Sigmoid colon (tissue), 7 donors: ENCODE measurements at places on chromosomes 6 and 20. TPM values are rescaled to one million over a fixed set of nuclear protein-coding genes. Genes with fewer than 3 reads are reported as not detected.

GRCh38 chr6:80437221-80437620, 330.8 kb downstream of the BCKDHB start:
- H3K27me3 ChIP-seq = no peaks in the 10 kb centered on the region
- no peaks in the 10 kb centered on the region for H3K36me3 ChIP-seq
- no peak for DNase-seq

GRCh38 chr6:699319-699718, 6.4 kb upstream of the EXOC2 start:
- H3K36me3 ChIP-seq = no peaks in the 10 kb centered on the region
- no peaks in the 10 kb centered on the region for H3K27me3 ChIP-seq
- no peaks in the 10 kb centered on the region for H3K4me1 ChIP-seq
- H3K4me3 ChIP-seq = no peak overlapping the region

DNA sequence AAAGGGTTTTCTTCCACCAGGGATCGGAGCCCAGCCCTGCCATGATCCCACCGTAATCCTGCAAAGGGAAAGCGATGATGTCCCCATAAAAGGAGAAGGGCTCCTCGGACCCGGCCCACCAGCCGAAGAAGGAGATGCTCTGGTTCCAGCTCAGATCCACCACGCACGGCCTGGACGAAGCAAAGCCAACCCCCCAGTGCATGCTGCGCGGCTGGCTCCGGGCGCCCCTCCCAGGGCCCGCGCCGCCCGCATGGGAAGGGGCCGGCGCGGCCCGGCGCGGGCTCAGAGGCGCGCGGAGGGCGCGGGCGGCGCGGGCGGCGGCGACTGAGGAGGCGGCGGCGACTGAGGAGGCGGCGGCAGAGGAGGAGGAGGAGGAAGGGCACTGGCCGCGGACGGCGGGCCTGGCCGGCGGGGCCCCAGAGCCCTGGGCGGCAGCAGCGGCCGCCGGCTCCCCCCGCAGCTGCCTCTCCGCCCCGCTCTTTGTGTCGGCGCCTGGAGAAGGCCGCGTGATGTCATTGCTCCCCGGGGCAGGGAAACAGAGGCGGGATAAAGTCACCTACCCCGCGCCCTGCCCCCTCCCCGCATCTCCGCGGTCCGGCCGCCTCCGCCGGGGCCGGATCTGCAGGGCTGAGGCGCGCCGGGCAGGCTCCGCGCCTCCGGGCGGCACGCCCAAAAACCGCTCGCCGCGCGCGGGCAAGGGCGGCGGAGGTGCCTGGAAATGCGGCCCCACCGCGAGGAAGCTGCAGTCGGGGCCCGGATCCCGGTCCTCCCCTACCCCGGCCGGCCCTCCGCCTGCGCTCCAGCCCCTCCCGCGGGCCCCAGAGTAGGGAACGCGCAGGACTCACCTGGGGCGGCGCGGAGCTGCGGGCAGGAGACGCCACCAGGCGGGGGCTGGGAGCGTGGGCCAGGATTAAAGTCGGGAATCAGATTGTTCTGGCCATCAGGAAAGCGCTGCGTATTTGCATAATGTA, at the start of gene FAXC:
Gene FAXC, minus strand, starts transcription at position 504 of the 971 bp plus-strand sequence. Its CDS starts 302 bp downstream, at position 202.
- H3K36me3 ChIP-seq = no peaks in the 10 kb centered on the region
- H3K27me3 ChIP-seq = no peaks in the 10 kb centered on the region
- peaks cover 26% of the 10 kb centered on the region for H3K4me1 ChIP-seq
- H3K27ac ChIP-seq = peak within 1 kb of the TSS; percentile 93
- DNase-seq = peak; percentile 79

DNA sequence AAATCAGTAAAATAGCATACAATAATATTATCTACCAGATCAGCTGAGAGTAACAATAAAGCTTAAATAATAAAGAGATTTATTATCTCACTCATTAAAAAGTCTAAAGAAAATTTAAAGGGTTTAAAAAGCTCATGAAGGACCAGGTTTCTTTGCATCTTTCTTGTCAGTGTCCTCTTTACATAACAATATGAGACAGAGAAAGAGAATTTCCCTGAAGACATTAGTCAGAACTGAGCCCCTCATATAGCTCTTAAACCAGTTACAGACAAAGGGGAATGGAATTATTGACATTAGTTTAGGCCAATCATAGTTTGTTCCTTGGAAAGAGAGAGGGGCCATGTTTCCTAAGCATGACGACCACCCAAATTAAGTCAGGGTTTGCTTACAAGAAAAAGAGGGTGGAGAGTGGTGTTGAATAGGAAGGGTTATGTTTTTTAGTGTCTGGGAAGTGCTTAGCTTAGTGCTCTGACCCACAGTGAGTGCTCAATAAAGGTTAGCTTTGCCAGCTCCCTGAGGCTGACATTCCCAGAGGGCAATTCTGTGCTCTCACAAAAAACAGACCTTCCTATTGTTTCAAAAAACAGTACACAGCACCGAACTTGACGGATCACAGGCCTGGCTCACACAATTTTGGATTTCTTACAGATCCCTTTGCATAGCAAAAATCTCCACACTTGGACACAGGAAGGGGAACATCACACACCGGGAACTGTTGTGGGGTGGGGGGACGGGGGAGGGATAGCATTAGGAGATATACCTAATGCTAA, 3.6 kb upstream of the PLCB1 start:
- H3K27me3 ChIP-seq = no peaks in the 10 kb centered on the region
- H3K4me1 ChIP-seq = no peaks in the 10 kb centered on the region
- H3K36me3 ChIP-seq = no peaks in the 10 kb centered on the region
- no peak overlapping the region for H3K4me3 ChIP-seq
- DNase-seq = no peak

- H3K27me3 ChIP-seq = no peaks in the 10 kb centered on the region
- DNase-seq = no peak
- H3K4me3 ChIP-seq = no peak overlapping the region
- H3K4me1 ChIP-seq = no peaks in the 10 kb centered on the region
These were observed 5.6 kb downstream of the TCEA2 start for GRCh38 chr20:64068386-64069208.

GRCh38 chr6:133774356-133774755, 114.6 kb upstream of the TCF21 start:
- no peaks in the 10 kb centered on the region for H3K4me1 ChIP-seq
- H3K27ac ChIP-seq = no peak overlapping the region
- no peaks in the 10 kb centered on the region for H3K36me3 ChIP-seq
- H3K27me3 ChIP-seq = no peaks in the 10 kb centered on the region
- DNase-seq = no peak
- H3K4me3 ChIP-seq = no peak overlapping the region

C6orf132 gene
- 0.71 TPM for total RNA-seq

DNA sequence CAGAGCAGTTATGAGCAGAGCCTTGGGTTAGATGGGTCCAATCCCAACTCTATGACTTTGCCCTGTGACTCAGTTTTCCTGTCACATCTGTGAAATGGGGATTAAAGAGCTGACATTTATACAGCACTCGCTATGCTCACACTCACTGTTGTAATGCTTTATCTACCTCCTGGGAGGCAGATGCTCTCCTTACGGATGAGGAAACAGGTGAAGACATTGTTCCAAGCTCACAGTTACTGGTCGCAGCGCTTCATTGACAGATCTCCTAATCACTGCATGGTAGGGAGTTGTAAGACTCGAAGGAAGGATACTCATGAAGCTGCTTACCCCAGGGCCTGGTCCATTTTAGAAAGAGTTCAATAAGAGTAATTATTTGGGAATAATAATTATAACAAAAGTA, 2.9 kb upstream of the MYLK2 start:
- no peak overlapping the region for H3K27ac ChIP-seq
- H3K4me3 ChIP-seq = no peak overlapping the region
- no peaks in the 10 kb centered on the region for H3K27me3 ChIP-seq
- no peaks in the 10 kb centered on the region for H3K4me1 ChIP-seq
- H3K36me3 ChIP-seq = no peaks in the 10 kb centered on the region

GRCh38 chr6:84769306-84769705, 4.9 kb upstream of the TBX18 start:
- H3K36me3 ChIP-seq = no peaks in the 10 kb centered on the region
- H3K4me3 ChIP-seq = no peak overlapping the region
- DNase-seq = no peak
- peaks cover 100% of the 10 kb centered on the region for H3K27me3 ChIP-seq
- H3K4me1 ChIP-seq = peaks cover 19% of the 10 kb centered on the region
- no peak overlapping the region for H3K27ac ChIP-seq

GRCh38 chr20:49790077-49790798, 22.4 kb upstream of the SLC9A8 start:
- DNase-seq = no peak
- no peak overlapping the region for H3K4me3 ChIP-seq
- H3K27me3 ChIP-seq = no peaks in the 10 kb centered on the region
- no peaks in the 10 kb centered on the region for H3K4me1 ChIP-seq
- peak overlapping the region; percentile 1 for H3K27ac ChIP-seq
- H3K36me3 ChIP-seq = no peaks in the 10 kb centered on the region

- H3K4me1 ChIP-seq = peaks cover 18% of the 10 kb centered on the region
- no peaks in the 10 kb centered on the region for H3K27me3 ChIP-seq
These were observed 233.8 kb upstream of the SUPT3H start for GRCh38 chr6:45611491-45611890.

HLA-DQA1 gene
- 0.16 TPM for total RNA-seq

GRCh38 chr6:129273161-129273560, 390.2 kb downstream of the LAMA2 start:
- no peak overlapping the region for H3K27ac ChIP-seq
- no peaks in the 10 kb centered on the region for H3K27me3 ChIP-seq
- H3K4me3 ChIP-seq = no peak overlapping the region
- no peaks in the 10 kb centered on the region for H3K4me1 ChIP-seq
- H3K36me3 ChIP-seq = no peaks in the 10 kb centered on the region
- DNase-seq = no peak

DNA sequence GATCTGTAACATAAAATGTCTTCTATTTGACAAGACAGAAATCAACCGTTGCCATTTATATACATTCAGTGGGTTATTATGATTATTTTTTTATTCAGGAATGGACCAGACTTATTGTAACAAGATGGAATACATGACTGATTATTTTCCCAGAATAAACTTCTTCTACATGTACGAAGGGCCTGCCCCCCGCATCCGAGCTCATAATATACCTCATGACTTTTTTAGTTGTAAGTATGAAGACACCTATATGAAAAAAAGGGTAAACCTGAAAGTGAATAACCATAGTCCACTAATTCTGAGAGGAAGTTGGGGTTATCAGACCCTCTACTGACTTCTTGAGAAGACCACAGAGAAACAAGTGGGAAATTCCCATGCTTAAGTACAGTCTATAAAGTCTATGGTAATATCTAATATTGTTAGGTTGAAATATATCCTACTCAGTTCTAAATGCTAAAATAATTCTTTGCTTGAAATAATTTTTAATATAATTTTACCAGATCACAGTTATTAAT, 15.9 kb downstream of the OR2A4 start:
- H3K4me3 ChIP-seq = no peak overlapping the region
- H3K27me3 ChIP-seq = no peaks in the 10 kb centered on the region
- DNase-seq = no peak
- no peaks in the 10 kb centered on the region for H3K4me1 ChIP-seq
- H3K27ac ChIP-seq = no peak overlapping the region

DNA sequence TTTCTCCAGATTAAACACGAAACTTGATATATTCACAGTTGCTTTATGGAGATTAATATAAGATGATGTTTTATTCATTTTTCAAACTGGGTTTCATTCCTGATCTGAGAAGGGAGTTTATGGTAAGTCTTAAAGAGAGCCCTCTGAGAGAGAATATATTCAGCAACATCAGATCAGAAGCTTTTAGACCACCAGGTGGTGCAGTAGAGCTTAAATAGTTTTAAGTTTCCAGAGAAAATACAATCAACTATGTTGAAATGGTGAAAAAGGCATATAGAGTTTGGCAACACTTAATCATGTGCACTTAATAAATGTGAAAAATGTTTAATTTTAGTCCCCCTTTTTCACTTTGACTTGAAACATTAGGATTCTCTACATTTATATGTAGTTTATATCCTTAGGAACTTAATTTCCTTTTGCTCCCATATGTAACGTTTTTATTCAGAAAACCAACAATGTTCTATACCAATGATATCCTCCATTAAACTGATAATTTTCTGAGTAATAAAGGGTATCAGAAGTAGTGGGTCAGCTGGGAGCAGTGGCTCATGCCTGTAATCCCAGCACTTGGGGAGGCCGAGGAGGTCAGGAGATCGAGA, 86.4 kb upstream of the CLDN20 start:
- DNase-seq = no peak
- no peaks in the 10 kb centered on the region for H3K36me3 ChIP-seq
- no peak overlapping the region for H3K4me3 ChIP-seq
- H3K27me3 ChIP-seq = no peaks in the 10 kb centered on the region
- H3K4me1 ChIP-seq = no peaks in the 10 kb centered on the region

HDGFL1 gene
- total RNA-seq = not detected

DNA sequence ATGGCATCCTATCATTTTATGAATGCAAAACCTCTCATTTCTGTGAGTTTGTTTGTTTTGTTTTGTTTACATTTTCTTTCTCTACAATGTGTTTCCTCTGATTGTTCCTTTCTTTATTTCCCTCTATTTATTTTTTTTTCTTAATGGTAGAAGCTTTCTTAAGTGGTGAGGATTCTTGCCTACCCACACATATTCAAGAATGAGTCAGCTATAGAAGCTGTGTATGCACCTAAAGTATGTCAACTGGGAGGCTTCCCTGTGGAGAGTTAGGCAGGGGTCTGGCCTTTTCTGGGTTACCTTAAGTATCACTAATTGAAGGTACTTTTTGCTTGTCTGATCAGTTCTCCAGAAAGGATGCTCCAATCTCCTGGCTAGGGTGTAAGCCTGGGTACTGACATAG, 354.0 kb downstream of the ESR1 start:
- no peaks in the 10 kb centered on the region for H3K4me1 ChIP-seq
- DNase-seq = no peak
- peaks cover 9% of the 10 kb centered on the region for H3K36me3 ChIP-seq
- H3K4me3 ChIP-seq = no peak overlapping the region

BMP6 gene
- 2.2 TPM for total RNA-seq

OR2B6 gene
- total RNA-seq = not detected

DNA sequence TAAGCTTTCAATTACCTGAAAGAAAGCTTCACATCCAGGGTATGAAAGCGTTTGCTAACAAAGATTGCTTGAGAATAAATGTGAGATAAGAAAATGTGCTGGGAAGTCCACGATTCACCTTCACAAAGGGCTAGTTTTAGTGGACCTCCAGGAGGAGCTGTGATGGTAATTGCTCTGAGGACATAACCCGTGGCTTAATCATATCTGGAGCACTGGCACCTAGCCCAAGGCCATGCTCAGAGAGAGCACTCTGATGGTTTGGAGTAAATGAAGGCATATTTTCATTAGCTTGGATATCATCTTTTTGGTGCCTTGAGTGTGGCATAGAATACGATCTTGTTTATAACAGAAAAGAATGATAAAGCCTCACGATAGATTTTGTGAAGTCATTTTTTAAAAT, 46.9 kb upstream of the BACH2 start:
- H3K27me3 ChIP-seq = no peaks in the 10 kb centered on the region
- no peak overlapping the region for H3K4me3 ChIP-seq
- no peaks in the 10 kb centered on the region for H3K36me3 ChIP-seq
- no peak overlapping the region for H3K27ac ChIP-seq

GRCh38 chr20:33566781-33567603, 77.1 kb downstream of the CBFA2T2 start:
- peaks cover 80% of the 10 kb centered on the region for H3K4me1 ChIP-seq
- H3K4me3 ChIP-seq = no peak overlapping the region
- H3K27me3 ChIP-seq = no peaks in the 10 kb centered on the region
- no peak for DNase-seq

DNA sequence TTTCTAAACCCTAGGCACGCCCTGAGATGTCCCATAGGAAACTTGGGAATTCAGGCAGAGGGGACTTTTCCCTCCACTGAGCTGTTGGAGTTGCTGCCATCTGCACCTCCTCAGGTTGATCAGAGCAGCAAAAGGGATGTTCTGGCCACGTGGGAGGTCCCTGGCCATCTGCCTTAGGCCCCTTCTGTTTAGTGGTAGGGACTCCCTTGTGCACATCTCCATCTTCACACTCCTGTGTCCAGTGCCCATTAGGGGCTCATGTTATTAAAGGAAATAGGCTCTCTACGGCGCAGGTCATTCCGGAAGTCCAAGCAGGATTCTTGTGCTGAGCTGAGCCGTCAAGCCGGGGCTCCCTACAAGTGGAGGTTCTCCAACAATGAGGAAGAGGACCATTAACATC, 237.8 kb upstream of the RIN2 start:
- no peak overlapping the region for H3K27ac ChIP-seq
- H3K36me3 ChIP-seq = no peaks in the 10 kb centered on the region
- no peak overlapping the region for H3K4me3 ChIP-seq
- no peaks in the 10 kb centered on the region for H3K27me3 ChIP-seq
- no peaks in the 10 kb centered on the region for H3K4me1 ChIP-seq
